GM12878 (cell line): ENCODE measurements at places on chromosomes 11 and 22. TPM values are rescaled to one million over a fixed set of nuclear protein-coding genes. Genes with fewer than 3 reads are reported as not detected.

TH gene
- not detected in 2 replicates for total RNA-seq

- peaks cover 11% of the 10 kb centered on the region for H3K4me1 ChIP-seq
- peaks cover 2% of the 10 kb centered on the region; the same call in 1 of the 2 replicates for H3K27me3 ChIP-seq
Observed at GRCh38 chr11:10607462-10608132, 39.1 kb upstream of the LYVE1 start.

GGT5 gene
- not detected in 2 replicates for total RNA-seq

GRCh38 chr22:26318975-26319374 lies 110.1 kb upstream of the ASPHD2 start:
- no peak for DNase-seq
- H3K4me1 ChIP-seq, result no peaks in the 10 kb centered on the region
- H3K36me3 ChIP-seq, result no peaks in the 10 kb centered on the region
- H3K4me3 ChIP-seq, result no peak overlapping the region
- no peak overlapping the region for H3K27ac ChIP-seq

ZNF70 gene
- 2.3 and 2.4 TPM in 2 replicates for total RNA-seq

DNA sequence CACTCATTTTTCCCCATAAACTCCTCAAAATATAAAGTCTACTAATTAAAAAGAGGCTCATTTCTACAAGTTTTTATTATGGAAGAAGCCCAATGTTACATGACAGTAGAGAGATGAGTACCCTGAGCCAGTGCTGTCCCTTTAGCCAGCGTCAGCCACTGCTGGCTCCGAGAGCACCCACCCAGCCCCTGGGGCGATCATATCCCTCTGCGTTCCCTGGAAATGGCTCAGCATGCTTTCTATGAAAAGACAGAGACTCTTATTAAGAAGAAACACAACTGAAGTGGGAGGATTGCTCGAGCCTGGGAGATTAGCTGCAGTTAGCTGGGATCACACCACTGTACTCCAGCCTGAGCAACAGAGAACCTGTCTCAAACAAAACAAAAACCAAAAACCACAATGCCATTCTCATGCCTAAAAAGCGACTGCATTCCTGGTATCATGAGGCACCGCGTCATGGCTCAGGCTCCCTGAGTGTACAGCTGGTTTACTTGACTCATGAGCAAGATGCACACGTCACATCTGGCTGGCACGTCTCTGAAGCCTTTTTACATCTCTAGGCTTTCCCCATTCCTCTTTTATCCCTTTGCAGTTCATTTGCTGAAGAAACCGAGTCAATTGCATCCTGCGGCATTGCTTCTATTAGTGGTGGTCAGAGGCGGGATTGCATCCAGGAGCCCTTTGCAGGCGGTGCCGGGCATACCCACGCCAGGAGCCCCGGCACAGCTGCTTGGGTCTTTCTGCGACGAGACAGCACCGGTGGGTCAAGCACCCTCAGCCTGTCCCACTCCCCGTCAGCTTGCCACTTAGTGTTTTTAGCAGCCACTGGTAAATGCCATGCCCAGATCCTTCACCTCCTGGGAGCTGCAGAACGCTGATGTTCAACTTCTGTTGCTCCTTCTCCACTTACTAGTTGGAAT lies 119.9 kb downstream of the CTTN start:
- H3K36me3 ChIP-seq, result no peaks in the 10 kb centered on the region
- H3K27me3 ChIP-seq, result no peaks in the 10 kb centered on the region
- no peak overlapping the region for H3K27ac ChIP-seq

KCNJ1 gene
- not detected in 2 replicates for total RNA-seq

GRCh38 chr22:46972256-46972655 lies 209.8 kb downstream of the TBC1D22A start:
- peaks cover 2% of the 10 kb centered on the region; the same call in 1 of the 2 replicates for H3K36me3 ChIP-seq
- H3K4me3 ChIP-seq, result no peak overlapping the region
- H3K27ac ChIP-seq, result no peak overlapping the region
- H3K27me3 ChIP-seq, result no peaks in the 10 kb centered on the region

GRCh38 chr11:118612378-118612777 lies 5.0 kb downstream of the PHLDB1 start:
- no peaks in the 10 kb centered on the region for H3K36me3 ChIP-seq
- no peak overlapping the region for H3K4me3 ChIP-seq
- peaks cover 8% of the 10 kb centered on the region for H3K4me1 ChIP-seq
- H3K27me3 ChIP-seq, result peaks cover 31% of the 10 kb centered on the region; the same call in 1 of the 2 replicates
